ENCODE measurements at places on chromosomes 1 and 21.

- no peak for DNase-seq
Measured at GRCh38 chr1:87951852-87952251, 623.2 kb downstream of the LMO4 start.

- no peak for DNase-seq
Measured at GRCh38 chr1:195096051-195096521, 1512.2 kb downstream of the KCNT2 start.

GRCh38 chr1:223455470-223455869 is 62.3 kb downstream of the CCDC185 start:
- no peak for DNase-seq

GRCh38 chr1:101605878-101606277 is 369.1 kb downstream of the S1PR1 start:
- no peak for DNase-seq

DNA sequence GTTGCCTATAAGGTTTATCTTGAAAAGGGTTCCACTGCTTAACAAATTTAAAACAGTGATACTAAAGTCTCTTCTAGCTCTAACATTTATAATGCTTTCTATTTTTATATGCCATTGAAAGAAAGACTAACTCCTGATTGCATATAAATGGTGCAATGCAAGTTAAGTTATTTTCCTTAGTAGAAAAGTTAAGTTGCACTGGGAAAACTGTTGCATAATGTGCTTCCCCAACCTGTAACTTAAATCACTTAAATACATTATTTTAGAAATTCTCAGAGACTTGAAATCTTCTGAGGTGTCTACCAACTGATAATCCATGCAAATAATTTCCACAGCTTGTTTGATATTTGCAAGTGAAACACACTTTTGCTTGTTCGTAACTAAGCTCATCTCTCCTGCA is 175.0 kb upstream of the HMCN1 start:
- no peak for DNase-seq

- no peak for DNase-seq
Measured at GRCh38 chr1:178954325-178954690, 71.4 kb upstream of the FAM20B start.

- DNase-seq: no peak
Measured at GRCh38 chr1:193431265-193431977, 245.0 kb upstream of the B3GALT2 start.

DNA sequence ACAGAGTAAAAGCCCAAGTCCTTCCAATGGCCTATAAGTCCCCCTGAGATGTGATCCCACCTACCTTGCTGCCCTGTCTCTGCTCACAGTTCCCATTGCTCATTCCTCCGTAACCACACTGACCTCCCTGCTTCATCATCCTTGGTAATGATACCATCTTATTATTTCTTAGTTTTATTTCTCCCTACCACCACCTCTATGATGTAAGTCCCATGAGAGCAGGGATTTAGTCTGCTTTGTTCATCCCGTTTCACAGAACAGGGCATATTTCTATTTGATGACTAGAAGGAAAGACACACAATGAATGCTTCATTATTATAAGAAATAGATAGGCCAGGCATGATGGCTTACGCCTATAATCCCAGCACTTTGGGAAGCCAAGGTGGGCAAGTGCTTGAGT is 22.5 kb downstream of the NIBAN1 start:
- no peak for DNase-seq

- DNase-seq: no peak
Measured at GRCh38 chr1:8814865-8815264, 2.6 kb downstream of the RERE start.

DNA sequence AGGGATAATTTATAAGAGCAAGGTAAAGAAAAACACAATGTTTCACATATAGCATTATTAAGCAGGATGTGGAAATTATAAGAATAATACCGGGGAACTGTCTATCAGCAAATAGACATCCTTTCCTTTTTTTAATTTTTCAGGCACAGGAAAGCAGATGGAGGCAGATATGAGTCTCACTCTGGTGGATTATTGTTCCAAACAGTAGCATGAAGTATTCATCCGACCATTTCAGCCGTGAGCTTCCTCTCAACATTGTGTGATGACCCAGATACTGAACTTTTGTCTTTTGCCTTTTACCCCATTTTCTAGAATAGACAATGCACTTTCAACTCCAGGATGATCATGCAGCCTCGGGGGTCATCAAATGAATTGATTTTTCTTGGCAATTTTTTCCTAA is 599.8 kb downstream of the ADGRL2 start:
- DNase-seq: no peak

- DNase-seq: peak; percentile 27
Measured at GRCh38 chr1:186605762-186606350, 74.4 kb downstream of the PTGS2 start.

- no peak for DNase-seq
Measured at GRCh38 chr21:46089285-46089684, 8.6 kb upstream of the COL6A2 start.

DNA sequence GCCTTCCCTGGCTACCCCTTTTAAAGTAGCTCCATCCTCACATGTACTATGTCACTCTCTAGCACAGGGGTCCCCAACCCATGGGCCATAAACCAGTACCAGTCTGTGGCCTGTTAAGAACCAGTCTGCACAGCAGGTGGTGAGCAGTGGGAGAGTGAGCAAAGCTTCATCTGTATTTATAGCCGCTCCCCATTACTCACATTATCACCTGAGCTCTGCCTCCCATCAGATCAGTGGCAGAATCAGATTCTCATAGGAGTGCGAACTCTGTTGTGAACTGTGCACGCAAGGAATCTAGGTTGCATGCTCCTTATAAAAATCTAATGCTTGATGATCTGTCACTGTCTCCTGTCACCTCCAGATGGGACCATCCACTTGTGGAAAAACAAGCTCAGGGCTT is 116.6 kb upstream of the FOXD3 start:
- no peak for DNase-seq

GRCh38 chr1:55049914-55050278 is 10.5 kb downstream of the PCSK9 start:
- DNase-seq: no peak

- no peak for DNase-seq
Measured at GRCh38 chr1:222736972-222737371, at the start of gene FAM177B. Gene FAM177B, plus strand, starts transcription at chr1:222737202. Its CDS starts 9,344 bp downstream, at chr1:222746546.

GRCh38 chr1:239254999-239255398 is 131.4 kb upstream of the CHRM3 start:
- no peak for DNase-seq

GRCh38 chr1:156652992-156653355 is 11.1 kb downstream of the BCAN start:
- no peak for DNase-seq

GRCh38 chr21:43269440-43269839 is 100.6 kb downstream of the CRYAA start:
- peak; percentile 45 for DNase-seq

DNA sequence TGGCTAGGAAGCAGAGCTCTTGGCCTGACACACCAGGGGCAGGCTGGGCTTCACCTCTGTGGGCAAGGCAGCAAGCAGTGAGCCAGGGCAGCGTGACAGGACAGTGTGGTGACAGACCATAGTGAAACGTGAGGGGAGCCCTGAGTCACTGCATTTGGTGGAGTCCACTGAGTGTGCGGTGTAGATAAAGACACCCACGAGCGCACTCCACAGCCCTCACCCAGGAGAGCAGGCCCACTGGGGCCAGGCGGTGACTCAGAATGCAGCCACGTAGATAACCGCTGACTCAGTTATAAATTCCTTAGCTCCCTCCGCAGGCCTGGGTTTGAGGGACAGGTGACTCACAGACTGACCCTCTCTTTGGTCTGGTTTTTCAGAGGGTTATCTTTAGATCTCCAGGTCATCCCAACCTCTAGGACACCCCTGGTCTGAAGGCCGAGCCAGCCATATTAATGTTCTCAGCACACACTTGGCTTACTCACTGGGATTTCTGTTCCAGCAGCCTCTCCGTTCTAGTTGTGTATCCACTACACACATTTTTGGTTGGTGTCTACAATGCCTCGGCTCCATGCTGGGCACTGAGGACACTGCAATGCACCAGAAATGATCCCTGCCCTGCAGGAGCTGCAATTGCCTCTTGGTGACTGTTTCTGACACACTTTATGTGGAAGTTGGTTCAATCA is 90.2 kb upstream of the TSPAN2 start:
- DNase-seq: no peak

GRCh38 chr1:172557270-172557669 is 24.3 kb downstream of the SUCO start:
- DNase-seq: no peak

DNA sequence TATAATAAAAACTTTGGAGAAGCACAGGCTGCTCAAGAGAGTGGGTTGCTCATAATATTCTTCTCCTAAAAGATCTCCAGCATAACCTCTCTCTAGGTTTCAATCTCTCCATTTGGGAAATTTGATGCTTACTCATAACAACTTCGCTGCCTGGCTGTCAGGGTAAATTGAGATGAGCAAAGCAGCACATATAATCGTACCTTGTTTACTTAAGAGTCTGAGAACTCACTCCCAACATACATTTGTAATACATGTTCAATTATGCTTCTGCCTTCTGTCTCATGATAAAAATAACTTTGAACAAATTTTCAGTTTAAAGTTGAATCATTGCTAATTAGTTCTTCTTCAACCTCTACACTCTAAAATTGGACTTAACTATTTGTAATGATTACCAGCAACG is 68.9 kb downstream of the DUSP10 start:
- DNase-seq: no peak

- no peak for DNase-seq
Measured at GRCh38 chr1:153470707-153471106, 10.3 kb upstream of the S100A7 start.

- DNase-seq: no peak
Measured at GRCh38 chr1:228228601-228229074, 20.8 kb downstream of the OBSCN start.

GRCh38 chr1:203265541-203265940 is 36.1 kb upstream of the CHIT1 start:
- no peak for DNase-seq

DNA sequence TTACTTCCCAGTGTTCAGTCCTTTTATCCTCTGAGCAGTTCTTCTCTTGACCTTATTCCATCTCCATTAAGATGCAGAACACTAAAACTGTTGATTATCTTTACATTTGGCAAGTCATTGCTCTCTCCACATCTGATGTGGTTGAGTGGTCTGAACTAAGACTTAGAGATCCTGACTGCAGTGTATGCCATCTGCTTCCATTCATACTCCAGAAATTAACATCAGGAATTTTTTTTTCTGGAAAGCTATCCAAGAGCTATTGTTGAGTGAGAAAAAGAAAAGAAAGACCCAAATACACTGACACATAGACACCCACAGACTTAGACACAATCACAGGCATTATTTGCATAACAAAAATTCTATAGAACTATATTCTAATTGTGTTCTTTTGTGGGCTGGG is 3.7 kb upstream of the TRIM62 start:
- no peak for DNase-seq

DNA sequence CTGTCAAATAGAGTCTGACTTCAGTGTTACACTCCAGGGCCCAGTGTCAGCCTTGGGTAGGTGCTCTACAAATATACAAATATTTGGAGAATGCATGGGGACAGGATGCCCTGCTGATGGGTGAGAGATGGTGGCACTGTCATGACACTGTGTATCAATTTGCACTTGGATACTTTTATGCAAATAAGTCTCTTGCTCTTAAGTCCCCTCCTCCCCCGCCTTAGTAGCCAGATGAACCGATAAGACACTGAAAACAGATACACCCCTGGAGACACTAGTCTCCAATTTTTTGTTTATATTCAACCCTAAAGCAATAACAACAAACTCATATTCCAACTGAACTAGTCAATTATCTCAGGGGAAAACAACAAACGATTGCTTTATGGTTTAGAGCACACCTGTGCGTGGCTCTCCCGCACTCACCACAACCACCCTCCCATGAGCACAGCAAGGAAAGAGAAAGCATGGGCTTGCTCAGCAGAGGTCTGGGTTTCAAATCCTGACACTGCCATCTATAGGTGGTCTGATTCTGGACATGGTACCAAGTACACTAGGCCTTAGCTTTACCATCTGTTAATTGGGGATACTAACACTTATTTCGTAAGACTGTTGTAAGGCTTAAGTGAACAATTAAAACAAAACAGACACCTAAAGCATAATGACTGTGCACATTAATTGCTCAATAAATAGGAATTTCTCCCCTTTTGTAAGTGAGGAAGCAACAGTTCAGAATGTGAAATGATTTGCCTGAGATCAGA is 50.3 kb downstream of the HIVEP3 start:
- peak; percentile 48 for DNase-seq

DNA sequence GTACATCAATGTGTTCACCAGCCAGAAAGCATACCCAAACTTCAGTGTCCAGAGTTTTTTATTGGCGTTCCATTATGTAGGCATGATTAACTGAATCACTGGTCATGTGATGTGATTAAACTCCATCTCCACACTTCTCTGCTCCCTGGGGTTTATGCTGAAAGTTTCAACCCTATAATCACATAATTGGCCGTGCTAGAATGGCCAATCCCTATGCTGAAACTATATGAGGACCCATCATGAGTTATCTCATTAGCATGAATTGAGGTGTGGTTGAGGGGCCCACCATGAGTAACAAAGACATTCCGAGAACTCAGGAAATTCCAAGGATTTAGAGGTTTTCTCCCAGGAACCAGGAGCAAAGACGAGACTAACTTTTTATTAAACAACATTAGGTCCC is 31.8 kb upstream of the FBXO28 start:
- DNase-seq: no peak

GRCh38 chr21:35063428-35064172 is 14.5 kb upstream of the RUNX1 start:
- DNase-seq: no peak

DNA sequence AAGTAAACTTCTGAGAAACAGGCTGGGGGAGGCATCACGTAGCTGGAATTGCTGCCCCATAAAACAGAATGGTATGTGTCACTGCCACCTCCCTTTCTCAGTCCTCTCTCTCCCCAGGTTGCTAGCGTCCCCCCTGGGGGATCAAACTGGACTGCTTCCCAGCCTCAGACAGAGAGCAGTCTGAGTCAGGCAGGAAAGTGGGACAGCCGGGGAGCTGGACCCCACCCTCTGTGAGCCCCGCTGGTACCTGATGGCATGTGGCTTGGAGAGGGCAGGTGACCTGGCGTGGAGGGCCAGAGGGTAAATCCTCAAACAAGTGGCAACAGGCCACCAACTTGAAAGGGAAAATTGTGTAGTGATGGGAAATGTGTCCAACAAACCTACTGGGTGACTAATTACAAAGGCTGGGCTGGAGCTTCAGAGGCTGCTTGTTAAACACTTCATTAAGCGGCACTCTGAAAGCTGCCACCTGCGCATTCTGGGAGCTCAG is 1.0 kb upstream of the SFN start:
- no peak for DNase-seq

- no peak for DNase-seq
Measured at GRCh38 chr1:236253918-236254637, 27.7 kb downstream of the ERO1B start.

GRCh38 chr1:247362153-247362552 is 30.5 kb upstream of the ZNF496 start:
- DNase-seq: no peak

GRCh38 chr1:150777544-150777943 is 12.0 kb upstream of the CTSS start:
- no peak for DNase-seq
